Caudate nucleus (tissue), 63 donors: ENCODE measurements at places on chromosomes 3 and 15.
A peak's percentile ranks its signal among the peaks of the same experiment; 100 is the strongest.

DNA sequence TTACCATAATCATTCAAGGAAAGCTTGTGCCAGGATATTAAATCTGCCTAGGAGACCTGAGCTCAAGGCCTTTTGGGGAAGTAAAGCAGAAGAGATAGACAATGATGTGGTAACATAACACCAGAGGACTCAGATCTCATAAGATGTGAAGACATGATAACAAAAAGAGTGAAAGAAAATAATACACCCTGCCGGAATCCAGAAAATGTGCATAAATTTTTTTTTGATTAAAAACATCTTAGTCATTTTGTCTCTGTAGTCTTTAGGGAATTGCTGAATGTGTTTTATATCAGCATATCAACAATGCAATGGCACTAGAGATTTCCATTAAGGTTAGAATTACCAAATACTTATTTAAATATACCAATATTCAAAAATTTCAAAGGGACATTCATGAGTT, 326.8 kb upstream of the ROBO1 start:
- no peak for DNase-seq

DNA sequence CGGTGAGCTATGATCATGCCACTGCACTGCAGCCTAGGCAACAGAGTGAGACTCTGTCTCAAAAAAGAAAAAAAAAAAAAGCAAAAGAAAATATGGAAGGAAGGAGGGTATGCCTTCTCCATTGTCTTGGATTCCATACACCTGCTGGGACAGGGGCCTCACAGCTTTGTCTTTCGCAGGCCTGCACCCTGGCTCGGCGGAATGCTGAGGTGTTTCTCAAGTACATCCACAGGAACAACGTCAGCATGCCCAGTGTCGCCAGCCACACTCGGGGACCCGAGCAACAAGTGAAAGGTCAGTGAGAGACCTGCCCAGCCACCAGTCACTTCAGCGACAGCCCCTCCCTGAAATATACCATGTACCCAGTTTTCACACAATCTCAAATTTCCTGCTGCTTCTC, 288.5 kb upstream of the UMPS start:
- no peak for DNase-seq

DNA sequence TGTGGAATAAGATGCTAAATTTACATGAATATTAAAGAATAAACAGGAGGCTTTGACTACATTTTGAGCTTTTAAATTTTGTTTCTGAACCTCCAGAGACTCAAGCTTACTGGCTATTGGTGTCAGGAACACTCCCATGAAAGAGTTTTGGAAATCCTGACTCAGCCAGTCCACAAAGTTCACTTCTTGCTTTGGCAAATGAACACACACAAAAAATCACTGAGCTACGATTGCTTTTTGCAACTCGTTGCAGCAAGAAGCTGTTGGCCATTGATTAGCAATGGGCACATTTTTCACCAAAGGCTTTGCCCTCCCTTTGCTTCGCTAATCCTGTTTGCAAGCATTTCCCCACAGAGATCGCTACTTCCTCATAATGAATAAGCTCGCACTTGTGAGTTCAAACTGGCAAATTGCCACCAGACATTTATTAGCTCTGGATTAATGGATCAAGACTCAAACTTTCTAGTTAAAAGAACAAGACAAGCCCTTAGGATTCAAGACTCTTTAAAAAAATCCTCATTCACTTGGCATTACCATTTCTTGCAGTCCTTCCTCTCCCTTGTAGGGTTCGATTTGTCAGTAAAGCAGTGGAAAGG, 343.2 kb upstream of the ONECUT1 start:
- DNase-seq = no peak

DNA sequence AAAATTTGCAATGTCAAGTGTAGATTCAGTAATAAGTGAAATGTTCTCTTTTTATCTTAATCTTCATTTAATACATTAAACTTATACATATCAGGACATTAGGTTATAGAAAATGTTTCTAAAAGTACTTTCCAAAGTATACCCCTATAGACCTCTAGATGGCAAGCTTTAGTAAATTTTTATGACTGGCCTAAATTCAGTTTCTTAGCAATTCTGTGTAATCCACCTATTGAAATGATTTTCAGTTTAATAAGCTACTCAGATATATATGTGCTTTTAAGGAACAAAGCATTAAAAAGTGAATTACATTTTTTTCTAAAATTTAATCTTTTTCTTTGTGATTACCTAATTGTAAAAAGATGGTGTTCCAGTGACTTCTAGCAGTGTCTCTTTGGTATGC, 342.2 kb downstream of the GBE1 start:
- no peak for DNase-seq

- peak; percentile 85 for DNase-seq
These were observed 67.2 kb downstream of the CRTC3 start for GRCh38 chr15:90596943-90597342.

- DNase-seq = no peak
These were observed 1.2 kb upstream of the SNAPC5 start for GRCh38 chr15:66498501-66499386.

DNA sequence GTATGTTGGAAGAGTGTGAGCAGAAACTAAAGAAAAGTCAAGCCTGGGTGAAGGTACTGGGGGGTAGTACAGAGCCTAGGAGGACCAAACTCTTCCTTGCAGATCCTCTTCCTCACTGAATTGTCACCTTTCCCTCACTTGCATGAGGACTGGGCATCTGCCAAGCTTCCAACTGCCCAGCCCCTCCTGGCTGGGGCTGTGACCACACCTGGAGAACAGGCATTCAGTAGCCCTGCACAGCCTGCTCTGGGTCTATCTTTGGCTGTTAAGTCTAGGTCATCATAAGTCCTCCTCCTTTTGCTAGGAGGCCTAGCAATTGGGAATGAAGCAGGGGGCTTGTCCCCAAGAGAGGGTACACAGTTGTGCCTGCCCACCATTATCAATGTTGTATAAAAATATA, 55.2 kb downstream of the CAPN7 start:
- DNase-seq = no peak

DNA sequence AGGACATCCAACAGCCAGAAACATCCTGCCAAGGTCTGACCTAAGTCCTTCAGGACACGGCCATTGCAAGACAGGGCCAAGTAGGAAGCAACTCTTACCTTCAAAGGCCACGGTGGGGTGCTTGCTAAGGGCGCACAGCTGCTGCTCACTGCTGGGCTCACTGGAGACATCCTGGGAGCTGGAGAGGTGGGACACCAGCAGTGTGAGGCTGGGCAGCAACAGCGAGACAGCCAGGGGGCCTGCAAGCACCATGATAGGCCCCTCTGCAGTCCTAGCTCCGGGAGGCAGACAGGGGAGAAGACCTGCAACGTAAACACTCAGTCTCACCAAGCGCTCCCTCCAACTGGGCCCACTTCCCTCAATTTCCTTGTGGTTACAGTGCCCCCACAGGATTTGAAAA, 79.2 kb downstream of the SEMA5B start:
- DNase-seq = no peak

DNA sequence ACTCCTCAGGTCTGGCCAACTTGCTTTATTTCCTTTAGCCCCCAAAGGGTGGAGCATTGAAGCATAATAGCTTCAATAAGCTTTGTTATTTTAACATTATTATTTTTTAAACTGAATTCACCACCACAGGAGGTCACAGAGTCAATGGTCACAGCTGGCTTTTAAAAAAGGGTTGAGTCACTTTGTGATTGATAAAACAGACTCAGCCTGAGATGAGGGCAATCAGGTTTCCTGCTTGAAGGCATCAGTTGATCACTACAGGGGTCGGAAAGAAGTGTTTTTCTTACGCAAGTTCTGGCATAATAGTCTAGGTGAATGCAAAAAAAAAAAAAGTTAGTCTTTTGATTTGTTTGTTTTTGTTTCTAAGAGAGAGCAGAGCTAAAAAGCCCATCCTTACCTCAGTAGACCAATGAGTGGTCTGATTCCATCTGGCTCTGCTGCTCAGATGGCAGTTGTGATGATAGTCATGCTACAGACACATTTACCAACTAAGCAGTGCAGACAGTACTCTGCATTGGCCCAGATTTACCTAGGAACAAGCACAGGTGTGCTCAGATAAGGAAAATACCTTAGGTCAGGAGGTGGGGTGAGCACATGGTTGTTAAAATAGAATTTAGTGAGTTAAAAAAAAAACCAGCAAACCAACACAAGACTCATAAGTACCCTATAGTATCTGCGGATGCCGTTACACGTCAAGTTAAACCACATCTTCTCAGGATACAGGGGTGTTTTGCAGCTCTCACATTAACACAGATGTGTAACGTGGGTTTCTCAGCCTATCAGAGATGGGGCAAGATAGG, 22.6 kb downstream of the ZNF80 start:
- DNase-seq = no peak

GRCh38 chr15:87047203-87047965, 967.7 kb downstream of the AGBL1 start:
- no peak for DNase-seq

DNA sequence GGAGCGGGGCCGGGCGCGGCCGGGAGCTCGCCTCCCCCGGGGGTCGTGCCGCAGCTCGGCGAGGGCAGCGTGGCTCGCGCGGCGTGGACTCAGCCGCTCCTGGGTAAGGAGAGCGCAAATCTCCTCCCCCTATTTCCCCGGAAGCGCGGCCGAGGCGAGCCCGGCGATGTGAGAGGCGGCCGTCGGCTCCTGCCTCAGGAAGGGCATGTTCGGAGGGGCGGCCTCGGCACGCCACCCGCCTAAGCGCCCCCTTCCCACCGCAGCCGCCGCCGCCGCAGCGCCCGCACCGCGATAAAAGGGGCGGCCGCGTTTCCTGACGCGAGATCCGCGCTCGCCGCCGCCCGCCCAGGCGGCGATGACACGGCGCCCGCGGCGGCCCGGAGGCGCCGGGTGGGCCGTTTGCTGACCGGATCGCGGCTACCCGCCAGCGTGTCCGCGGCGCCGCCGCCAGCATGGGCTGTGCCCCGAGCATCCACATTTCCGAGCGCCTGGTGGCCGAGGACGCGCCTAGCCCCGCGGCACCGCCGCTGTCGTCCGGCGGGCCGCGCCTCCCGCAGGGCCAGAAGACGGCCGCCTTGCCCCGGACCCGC, at the start of gene PDE8A:
Gene PDE8A (plus strand): TSS at position 146 of the 590 bp plus-strand sequence. CDS start 307 bp downstream, at position 453.
- peak; percentile 65 for DNase-seq

GRCh38 chr3:123841476-123842238, 42.5 kb downstream of the MYLK start:
- no peak for DNase-seq

DNA sequence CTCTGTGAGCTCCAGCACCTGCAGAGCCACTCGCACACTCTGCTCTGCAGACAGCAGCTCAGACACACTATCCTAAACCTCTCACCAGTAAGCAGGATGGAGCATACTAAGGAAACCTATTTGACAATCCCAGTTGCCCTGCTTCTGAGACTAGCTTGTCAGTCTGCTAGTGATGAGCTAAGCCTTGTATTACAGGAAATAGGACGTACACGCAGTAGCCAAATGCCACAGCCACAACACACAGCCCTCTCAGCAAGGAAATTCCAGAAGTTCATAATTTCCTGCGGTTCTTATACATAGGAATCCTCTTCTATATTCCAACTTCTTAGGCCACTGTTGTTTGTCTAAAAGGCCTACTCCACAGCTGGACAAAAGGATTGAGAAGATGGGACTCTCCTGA, 74.5 kb downstream of the MYLK start:
- no peak for DNase-seq

- no peak for DNase-seq
These were observed 48.2 kb upstream of the PYDC2 start for GRCh38 chr3:191412759-191413158.

GRCh38 chr3:46372492-46373359, 2.0 kb downstream of the CCR5 start:
- no peak for DNase-seq

DNA sequence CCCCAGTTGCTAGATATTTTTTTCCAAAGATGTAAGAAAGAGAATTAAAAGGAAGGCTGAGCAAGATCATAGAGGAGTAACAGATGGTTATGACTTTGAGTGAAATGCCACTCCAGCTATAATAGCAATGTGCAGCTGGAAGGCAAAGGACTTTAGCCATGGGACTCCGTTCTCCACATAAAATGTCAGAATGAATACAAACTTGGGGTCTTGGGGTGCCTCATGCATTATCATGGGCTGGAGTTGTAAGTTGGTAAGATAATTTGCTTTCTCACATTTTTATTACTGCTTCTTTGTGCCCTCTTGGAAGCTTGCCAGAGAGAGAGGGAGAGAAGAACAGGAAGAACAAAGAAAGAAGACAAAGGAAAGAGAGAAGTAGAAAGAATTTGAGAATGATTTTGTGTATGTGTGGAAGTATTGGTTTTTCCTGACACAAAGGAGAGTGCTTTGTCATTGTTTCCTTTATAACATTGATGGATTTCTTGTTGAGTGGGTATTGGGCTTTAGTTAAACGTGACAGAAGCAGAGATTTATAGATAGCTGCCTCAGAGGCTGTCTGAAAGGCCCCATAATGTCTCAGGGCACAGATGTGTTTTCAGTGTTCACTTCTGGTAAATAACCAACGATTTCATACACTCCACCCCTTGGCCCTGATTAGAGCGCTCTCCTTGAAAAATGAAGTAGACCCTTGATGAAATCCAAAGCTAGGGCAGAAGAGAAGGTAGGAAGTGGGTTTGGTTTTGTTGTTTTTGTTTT, 715.3 kb downstream of the NR2F2 start:
- DNase-seq = no peak

DNA sequence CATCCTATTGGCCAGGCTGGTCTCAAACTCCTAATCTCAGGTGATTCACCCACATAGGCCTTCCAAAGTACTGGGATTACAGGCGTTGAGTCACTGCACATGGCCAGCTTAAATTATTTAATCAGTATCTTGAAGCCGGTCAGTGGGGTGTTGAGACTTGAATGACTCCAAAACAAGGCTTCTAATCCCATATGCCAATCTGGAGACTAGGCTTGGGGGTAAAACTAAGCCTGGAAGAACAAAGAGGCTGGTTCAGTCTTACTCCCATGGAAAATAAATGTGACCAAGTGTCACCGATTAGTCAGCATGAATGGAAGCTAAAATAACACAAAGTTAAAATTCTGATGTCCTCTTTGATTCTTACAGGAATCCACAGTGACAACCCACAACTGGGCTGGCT, 509.1 kb downstream of the FOXP1 start:
- DNase-seq = no peak

- no peak for DNase-seq
These were observed 501.2 kb upstream of the CNTN3 start for GRCh38 chr3:75115695-75116094.
